Right cardiac atrium (tissue), 5 donors: ENCODE measurements at places on chromosomes 16 and 17. TPM values are rescaled to one million over a fixed set of nuclear protein-coding genes. Genes with fewer than 3 reads are reported as not detected.

CCDC78 gene
- 0.40 TPM for total RNA-seq

NOG gene
- total RNA-seq, result 1.1 TPM

MYOCD gene
- total RNA-seq, result 50.7 TPM

CX3CL1 gene
- total RNA-seq, result 8.2 TPM

DUSP14 gene
- total RNA-seq, result 16.7 TPM

DNA sequence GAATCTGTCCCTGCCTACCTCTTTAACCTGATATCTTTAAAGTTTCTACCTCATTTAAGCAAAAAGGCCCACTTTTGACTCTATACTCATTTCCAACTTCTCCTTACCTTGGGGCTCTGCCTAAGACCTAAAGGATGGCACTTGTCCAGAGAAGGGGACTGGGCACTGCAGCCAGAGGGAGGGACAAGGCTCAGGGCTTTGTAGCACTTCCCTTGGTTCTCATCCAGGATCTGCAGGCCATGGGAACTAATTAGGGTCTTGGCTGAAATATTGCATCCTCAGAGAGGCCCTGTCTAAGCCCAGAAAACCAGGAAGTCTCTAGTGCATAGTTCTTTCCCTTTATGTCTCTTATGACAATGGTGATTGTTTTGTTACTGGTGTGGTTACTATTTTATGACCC, 37.3 kb downstream of the IRX5 start:
- DNase-seq, result no peak

DNA sequence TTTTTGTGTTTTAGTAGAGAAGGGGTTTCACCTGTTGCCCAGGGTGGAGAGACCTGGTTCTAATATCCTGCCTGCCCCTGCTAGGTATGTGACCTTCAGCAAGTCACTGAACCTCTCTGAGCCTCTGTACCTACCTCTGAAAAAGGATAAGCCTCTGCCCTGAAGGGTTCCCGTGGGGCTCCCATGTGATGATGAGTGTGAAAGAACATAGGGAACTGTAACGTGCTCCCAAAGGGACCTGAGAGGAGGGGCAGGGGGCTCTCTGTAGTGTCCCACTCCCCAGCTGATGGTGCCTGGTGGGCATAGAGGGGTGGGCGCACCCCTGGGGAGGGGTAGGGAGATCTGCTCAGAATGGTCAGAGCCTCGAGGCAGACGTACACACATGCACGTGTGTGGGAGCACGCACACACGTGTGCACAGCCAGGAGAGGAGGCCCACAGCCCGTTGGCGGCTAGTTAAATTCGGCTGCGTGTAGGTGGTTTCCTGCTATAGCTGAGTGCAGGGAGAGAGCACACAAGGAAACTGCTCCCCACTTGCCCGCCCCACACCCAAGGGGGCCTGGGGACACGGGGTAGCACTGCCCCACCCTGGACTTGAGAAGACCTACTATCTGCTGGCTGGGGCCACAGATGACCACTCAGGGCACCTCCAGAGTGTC, 6.7 kb downstream of the KCNH4 start:
- DNase-seq, result no peak

GRCh38 chr16:57788252-57788841, 13.9 kb downstream of the KIFC3 start:
- DNase-seq, result no peak

DNA sequence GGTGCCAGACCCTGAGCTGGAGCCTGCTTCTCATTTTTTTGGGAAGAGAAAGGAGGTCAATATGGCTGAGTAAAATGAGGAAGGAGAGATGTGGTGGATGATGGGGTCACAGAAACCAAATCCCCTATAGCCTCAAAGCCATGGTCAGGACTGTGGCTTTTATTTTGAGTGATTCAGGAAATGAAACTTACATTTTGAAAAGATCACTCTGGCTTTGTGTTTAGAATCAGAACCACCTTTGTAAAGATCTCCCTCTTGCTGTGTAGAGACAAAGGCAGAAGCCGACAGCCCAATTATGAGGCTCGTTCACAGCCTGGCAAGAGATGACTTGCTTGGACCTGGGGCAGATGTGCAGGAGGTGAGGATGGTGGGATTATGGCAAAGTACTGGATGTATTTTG, 121.6 kb upstream of the ANKFN1 start:
- DNase-seq, result no peak

DNA sequence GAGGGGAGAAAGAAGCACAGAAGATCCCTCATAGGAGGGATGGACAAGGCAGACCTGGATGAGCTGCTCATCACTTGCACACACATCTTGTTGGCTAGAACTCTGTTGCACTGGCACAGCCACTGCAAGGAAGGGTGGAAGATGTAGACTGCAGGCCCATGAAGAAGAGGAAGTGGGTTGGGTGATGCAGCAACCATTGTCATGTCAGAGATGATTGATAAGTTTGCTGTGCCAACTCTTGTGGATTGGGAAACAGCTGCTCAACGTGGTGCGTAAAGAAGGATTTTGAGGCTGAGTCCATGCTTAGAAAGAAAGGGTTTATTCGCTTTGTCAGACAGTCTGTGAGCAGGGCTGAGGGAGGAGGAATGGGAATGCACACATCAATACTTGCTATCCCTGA, 161.4 kb upstream of the MPHOSPH6 start:
- DNase-seq, result no peak

GRCh38 chr17:81153340-81153803, 11.9 kb upstream of the PVALEF start:
- DNase-seq, result peak; percentile 11

DNA sequence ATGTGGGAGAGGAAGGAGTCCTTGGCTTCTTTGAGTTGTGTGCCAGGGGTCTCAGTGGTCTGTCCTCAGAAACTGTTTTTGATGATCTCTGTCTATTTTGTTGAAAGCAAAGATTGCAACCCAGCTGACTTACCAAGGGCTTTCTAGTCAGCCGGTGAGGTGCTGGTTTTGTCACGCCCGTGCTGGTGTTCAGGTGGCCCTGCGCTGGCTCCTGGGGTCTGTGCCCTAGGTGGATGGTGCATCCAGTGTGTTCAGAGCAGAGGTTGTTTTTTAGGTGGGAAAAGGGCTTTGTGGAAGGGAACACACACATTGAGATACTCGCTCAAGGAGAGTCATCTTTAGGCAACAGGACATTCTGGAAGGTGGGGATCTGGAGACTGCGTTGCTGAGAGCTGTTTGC, 51.0 kb downstream of the BANP start:
- no peak for DNase-seq

GRCh38 chr17:68509141-68510057, 2.8 kb upstream of the PRKAR1A start:
- DNase-seq, result peak; percentile 75

- DNase-seq, result no peak
Observed at GRCh38 chr16:57640185-57640584, 11.8 kb downstream of the ADGRG1 start.

DNA sequence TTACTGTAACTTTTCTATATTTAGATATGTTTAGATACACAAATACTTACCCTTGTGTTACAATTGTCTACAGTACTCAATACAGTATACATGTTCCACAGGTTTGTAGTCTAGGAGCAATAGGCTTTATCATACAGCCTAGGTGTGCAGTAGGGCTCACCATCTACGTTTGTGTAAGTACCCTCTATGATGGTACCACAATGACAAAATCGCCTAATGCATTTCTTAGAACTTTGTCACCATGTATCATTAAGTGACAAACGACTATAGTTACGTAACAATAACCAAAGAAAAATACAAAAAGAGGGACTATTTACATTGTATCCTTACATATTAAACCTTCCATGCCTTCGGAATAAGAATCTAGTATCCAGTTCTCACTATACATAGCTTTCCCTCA, 8.0 kb downstream of the STAT5B start:
- DNase-seq, result no peak

GRCh38 chr16:13883276-13883675, 36.7 kb upstream of the ERCC4 start:
- DNase-seq, result no peak

- DNase-seq, result no peak
Observed at GRCh38 chr17:17824119-17824782, 12.5 kb downstream of the SREBF1 start.

- DNase-seq, result no peak
Observed at GRCh38 chr17:28912281-28912937, 9.5 kb upstream of the DHRS13 start.

DNA sequence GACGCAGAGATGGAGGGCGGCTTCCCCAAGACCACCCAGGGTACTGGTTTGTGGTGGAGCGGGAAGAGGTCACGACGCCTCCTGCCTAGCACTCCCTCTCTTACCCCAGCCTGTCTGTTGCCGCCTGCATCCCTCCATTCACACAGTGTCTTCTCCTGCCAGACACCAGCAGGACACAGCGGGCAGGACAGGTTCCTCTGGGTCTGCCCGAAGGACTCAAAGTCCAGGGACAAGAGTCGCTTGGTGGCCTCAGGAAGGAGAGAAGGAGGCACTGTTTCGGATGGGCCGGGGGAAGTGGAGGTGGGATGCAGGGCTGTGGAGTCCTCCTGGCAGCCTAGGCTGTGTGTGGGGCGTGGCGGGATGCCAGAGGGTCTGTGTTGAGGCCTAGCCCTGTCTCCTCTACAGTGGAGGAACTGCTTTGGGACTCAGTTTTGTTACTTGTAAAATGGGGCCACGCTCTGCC, 19.6 kb upstream of the TNS4 start:
- DNase-seq, result no peak

- DNase-seq, result no peak
Observed at GRCh38 chr16:77744141-77744540, 21.8 kb downstream of the NUDT7 start.

DNA sequence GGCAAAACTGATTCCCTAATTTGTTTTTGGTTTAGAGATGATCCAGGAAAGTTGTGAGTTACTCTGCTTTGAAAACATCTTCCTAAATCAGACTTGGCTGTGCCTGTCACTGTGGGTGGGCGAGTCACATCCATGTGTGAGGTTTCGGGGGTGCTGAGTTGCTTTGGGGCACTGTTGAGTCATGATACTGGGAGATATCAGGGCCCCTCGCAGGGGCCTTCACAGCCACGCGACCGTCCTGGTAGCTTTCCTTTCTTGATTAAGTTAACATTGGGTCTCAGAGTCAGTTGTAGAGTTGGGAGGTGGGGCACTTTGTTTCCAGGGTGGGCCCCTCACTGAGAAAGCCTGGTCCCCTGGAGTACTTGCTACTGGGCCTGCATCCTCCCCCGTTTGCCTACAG, 58.3 kb upstream of the LGALS9 start:
- DNase-seq, result no peak
